ENCODE measurements at places on chromosomes 11 and 22.

GRCh38 chr22:48906216-48906835 is 921.3 kb downstream of the BRD1 start:
- no peak for DNase-seq

DNA sequence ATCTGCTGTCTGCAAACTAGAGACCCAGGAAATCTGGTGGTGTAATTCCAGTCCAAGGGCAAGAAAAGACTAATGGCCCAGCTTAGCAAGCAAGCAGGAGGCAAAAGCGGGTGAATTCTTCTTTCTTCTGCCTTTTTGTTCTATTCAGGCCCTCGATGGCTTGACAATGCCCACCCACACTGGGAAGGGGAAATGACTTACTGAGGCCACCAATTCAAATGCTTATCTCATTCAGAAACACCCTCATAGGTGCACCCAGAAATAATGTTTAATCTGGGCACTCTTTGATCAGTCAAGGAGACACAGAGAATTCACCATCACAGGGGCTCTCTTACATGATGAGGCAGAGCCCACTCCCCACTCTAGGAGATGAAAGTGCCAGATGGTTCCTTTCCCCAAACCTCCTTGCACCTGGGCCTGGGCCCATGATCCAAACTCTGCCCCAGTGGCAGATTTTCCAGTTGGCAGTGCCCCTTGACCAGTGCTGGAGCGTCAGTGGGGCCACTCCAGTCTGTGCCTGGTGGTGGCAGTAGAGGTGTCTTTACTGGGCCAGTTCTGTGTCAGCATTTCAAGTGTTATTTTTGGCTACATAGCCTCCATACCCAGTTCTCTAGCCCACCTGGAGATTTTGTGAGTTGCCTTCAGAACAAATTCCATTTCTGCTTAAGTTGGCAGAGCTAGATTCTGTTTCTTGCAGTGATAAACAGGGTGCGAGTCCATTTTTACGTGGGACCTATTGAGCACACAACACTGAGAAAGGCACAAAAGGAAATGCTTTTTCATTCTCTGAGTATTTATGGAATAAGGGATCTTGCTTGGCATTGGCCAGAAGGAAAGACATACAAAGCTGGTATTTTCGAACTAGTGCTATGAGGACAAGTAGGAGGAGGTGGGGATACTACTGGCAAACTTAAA is 7.5 kb downstream of the ELMOD1 start:
- no peak for DNase-seq

- no peak for DNase-seq
Measured at GRCh38 chr22:46972901-46973831, 210.7 kb downstream of the TBC1D22A start.

GRCh38 chr22:27194096-27194748 is 536.8 kb downstream of the MIAT start:
- DNase-seq = no peak

DNA sequence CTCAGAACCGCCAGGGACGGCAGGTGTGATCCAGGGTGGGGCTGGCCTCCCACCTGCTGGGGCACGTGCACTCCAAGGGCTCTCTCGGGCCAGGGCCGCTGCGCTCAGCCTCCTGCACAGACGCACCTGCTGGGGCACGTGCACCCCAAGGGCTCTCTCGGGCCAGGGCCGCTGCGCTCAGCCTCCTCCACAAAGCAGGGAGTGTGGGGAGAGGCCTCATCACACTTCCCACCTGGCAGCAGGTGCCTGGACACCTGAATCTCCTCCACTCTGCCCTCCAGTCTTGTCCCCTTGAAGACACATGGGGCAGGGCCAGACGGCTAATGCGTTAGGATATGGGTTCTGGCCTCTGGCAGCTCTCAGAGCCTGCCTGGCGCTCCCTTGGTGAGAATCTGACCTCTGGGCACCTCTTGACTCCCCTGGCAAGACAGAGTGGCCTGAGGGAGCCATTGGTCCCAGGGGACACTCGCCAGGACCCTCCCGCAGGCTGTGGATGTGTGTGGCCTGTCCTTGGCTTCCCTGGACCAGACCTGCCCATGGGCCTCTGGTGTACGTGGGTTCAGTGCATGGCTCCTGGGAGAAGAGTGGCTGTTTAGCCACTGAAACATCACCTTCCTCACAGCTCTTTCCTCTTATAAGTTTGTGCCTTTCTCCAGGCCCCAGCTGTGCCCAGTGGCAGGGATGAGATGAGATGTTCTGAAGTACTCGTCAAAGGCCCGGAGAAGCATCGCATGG is 73.5 kb downstream of the BRD1 start:
- no peak for DNase-seq
